Effector memory CD8-positive, alpha-beta T cell (primary cell): ENCODE measurements at places on chromosomes 2 and 18.
A peak's percentile ranks its signal among the peaks of the same experiment; 100 is the strongest.

DNA sequence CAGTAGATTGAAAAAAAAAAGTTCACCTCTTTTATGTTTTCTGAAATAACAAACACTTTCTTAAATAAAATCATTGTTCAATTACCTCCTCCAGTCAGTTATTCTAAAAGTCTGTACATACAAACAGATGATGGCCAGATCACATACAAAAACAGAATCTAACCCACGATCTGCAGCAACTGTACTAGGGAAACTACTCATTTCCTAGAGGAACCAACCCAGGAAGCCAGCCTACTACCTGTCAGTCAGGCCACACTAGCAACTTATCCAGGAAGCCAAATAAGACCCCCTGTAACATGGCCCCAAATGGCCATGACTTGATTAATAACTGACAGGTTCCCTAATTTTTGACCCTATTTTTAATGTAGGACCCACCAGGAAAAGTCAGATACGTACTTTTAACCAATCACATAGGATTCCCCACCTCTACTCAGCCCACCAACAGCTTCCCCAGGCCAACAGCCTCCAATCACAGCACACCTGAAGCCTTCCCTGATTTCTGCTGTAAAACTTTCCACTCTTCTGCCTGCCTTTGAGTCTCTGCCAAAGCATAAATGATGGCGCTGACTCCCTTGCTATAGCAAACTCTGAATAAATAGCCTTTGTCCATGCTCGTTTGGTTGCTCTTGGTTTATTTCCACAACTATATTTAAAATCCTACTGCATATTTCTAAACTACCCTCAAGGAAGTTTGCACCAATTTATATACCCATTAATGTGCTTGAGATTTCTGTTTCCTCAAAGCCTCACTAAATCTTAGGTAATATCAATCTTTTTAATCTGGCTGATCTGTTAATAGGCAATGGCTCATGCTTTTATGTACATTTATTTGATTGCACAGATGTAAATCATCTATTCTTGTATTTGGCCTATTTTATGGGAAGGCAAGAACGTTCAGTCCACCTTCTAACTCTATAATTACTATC, 486.4 kb downstream of the FBXO15 start:
- no peak for DNase-seq

DNA sequence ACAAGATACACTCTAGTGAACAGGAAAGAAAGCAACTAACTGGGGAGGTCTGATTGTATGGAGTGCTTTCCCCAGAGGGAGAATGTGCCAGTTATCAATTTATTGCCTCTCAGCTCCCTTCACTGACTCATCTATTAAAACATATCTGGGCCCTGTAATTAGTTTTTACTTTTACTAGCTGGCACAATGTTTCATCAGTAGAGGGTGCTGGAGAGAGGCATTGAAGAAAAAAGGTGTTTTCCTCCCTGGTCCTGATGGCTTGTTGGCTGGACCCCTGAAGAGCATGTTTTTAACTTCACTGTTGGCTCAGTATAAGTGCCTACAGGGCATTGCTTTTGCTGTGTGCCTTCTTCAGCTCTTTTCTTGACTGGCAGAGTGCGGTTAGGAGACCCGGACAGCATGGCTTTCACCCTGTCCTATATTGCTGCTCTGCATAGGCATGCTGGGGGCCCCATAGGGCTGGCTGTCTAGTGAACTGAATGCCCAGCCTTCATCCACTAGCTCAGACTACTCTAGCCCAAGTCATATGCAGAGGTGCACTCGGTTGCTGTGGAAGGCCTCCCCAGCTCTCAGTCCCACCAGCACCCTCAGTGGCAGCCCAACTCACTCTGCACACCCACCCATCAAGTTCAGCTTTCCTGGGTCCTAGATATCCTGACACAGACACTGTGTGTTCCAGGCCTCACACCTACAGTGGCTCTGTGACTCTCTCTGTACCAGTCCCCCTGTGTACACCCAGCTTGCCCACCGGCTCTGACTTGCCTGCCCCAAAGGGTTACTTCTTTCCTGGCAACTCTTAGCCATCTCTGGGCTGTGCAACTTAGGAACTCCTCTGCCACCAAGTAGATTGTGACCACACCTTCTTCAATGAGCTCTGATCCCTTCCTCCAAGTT, 62.3 kb upstream of the ACYP2 start:
- no peak for DNase-seq

GRCh38 chr2:20983844-20984243, 60.0 kb downstream of the APOB start:
- DNase-seq = no peak

DNA sequence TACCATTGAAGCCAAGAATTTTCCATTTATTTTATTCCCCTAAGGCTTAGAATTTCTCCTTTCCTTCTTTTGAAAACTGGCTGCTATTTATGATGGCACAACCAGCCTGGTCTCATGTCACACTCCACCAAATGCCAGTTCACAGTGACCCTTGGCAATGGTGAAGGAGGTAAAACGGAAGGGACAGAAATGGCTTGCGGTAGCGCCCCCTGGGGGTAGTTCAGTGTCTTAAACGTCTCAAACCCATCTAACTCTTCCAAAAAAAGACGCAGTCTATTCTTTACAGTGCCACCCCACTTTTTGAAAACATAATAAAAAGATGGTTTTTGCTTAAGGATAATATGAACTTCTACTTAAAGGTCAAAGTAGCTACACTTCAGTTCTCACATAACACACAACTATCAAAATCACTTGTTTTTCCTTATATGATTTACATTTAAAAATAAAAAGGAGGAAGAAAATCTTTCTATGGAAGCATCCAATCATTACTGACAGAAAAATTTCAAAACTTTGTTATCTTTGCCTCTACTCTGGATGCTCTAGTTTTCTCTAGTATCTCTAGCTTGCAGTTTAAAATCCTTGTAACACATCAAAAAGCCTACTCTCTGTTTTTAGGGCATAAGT, 28.0 kb downstream of the PNO1 start:
- peak; percentile 44 for DNase-seq

DNA sequence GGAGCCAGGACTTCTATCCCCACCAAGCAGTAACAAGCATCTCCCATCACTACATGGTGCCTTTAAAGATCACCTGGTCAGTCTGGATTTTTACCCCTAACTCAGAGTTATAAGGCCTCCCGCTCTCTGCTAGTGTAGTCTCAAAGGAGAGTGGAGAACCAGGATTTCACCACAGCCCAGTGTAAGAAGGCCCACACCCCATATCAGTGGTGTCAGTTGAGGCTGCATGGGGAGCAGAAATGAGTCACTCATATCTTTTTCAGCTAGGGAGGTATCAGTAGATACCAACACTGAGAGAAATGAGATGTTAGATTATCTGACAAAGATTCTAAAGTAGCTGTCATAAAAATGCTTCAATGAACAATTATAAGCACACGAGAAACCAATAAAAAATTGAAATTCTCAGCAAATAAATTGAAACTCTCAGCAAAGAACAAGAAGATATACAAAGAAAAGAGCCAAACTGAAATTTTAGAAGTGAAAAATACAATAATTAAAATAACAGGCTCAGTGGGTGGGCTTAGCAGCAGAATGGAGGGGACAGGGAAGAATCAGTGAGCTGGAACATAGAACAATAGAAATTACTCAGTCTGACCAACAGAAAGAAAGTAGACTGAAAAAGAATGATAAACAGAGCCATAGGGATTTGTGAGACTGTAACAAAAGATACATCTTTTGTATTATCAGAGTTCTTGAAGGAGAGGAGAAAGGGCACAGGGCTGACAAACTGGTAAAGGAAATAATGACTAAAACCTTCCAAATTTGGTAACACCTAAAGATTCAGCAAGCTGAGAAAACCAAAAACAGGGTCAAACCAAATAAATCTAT, 257.7 kb downstream of the ANAPC1 start:
- no peak for DNase-seq

- no peak for DNase-seq
Observed at GRCh38 chr2:100999995-101000394, 2.1 kb upstream of the RPL31 start.

- DNase-seq = no peak
Observed at GRCh38 chr18:9447334-9447733, 28.0 kb upstream of the RALBP1 start.

GRCh38 chr2:46872902-46873603, 42.6 kb downstream of the MCFD2 start:
- no peak for DNase-seq

DNA sequence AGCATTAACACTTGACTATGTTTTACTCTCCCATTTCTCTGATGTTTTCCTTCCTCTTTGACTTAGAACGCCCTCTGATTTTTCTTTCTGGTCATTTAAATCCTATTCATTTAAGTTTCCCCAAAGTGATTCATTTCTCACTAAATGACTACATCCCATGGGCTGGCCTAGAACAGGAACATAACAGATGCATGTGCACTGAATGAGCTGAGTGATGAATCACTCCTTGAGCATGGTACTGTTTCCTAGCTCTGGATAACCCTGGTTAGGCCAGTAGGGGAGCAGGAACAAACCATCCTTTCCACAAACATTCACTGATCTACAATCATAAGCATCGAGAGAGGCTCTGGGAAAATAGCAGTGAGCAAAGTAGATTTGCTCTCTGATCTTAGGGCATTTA, 221.9 kb upstream of the SETBP1 start:
- DNase-seq = no peak

GRCh38 chr2:204604061-204604460, 58.8 kb downstream of the PARD3B start:
- DNase-seq = no peak

- DNase-seq = no peak
Observed at GRCh38 chr2:42962508-42962953, 170.1 kb upstream of the HAAO start.

DNA sequence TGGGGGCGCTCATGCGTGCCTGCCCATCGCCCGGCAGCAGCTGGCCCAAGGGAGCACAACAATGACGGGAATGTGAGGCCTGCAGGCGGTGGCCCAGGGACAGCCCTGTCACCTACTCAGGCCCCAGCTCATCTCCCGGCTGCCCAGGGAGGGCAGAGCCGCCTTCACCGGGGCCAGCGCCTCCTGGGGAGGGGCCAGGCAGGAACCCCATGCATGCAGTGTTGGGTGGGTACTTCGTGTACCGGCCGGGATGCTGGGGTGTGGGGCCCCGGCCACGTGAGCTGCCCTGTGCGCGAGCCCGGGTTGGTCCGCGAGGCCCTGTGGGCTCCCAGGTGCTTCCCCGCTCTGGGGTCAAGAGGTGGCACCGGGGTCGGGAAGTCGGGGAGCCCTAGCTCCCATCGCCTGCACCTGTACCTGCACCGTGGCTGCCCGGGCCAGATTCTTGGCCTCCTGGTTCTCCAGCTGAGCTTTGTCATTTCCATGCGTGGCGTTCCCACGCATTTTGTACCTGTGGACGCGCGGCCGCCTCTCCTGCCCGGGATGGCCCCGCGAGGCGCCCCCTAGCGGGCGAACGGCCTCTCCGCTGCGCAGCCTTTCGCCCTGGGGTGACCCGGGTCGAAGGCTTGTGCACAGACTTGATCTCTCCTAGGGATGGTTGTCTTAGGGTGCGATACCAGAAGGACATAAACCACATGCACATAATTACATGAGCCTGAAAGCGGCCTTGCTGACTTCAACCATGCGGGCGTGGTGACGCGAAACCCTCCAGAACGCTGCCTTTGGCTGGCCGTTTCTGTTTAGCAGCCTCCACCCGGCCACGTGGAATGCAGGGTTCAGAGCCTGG, 950 bp downstream of the KLHL30 start:
- no peak for DNase-seq

GRCh38 chr18:26863122-26863879, 2.2 kb downstream of the AQP4 start:
- no peak for DNase-seq

- no peak for DNase-seq
Observed at GRCh38 chr2:160124571-160124970, 62.2 kb upstream of the PLA2R1 start.

DNA sequence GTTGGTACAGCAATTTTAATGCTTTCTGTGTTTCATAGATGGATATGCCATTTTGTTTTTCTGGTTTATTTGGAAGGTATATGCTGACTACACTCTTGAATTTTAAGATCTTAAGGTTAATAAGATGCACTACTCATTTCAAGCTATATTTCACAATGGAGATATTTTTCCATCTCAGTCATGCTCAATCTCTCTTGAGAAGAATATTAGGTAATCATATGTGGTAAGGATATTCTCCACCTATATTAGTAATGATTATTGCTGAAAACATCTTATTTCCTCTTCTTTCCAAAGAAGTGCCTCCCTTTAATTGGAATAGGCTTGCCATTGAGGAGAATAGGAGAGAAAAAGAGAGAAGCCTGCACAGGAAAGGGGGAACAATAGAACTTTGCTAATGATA, 40.1 kb downstream of the EPB41L3 start:
- DNase-seq = no peak

- no peak for DNase-seq
Observed at GRCh38 chr2:502831-503230, 174.4 kb downstream of the TMEM18 start.

DNA sequence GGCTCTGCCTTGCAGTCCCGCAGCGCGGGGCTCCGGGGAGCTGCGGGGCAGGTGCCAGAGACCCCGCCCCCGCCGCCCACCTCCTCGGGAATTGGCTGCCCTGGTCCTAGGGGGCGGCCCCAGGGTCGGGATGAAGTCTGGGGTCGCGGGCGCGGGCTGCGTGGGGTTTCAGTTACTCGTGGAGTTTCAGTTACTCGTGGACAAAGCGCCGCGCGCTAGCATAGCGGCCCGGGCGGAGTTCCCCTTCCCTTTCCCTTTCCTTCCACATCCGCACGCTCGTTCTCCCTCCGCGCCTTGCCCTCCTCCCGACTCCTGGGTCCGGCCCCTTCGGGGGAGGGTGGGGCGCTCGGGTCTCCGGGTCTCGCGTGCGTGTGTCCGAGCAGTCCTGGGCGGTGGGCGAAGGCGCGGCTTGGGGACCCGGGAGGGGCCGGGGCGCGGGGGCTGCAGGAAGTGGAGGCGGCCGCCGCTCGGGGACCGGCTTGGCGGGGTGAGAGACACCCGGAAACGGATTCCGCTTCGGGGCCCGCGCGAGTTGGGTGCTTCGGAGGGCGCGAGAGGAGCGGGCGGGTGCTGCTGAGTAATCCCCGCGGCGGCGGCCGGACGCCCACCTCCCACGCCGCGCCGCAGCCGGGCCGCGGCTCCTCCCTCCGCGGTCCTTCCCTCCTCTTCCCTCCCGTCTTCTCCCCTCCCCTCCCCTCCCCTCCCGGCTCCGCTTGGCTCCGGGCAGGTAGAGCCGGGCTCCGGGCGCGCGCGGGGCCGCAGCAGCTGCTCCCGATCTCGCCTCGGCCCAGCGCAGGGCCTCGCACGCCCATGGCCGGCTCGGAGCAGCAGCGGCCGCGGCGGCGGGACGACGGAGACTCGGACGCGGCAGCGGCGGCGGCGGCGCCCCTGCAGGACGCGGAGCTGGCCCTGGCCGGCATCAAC, at the start of gene TTC39C:
Gene TTC39C (plus strand): TSS at position 693 of the 924 bp plus-strand sequence. CDS start 118 bp downstream, at position 811.
- peak; percentile 84 for DNase-seq

DNA sequence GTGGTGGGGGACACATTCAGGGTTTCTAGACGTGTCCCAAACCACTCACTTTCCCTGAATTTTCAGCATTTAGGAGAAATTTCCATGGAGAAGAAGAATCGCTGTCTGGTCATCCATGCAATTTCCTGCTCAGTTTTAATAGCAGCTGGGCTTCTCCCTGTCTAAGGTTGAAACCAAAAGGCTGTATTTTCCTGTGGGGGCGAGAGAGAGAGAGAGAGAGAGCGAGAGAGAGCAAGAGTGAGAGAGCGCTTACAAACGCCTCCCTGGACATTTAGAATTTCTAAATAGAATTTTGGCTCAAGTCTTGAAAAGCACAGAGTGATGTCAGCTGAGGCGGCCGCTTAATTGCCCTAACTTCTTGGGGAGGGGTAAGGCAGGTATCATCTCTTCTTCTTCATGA, 110.8 kb downstream of the SETBP1 start:
- no peak for DNase-seq

- DNase-seq = no peak
Observed at GRCh38 chr2:110107092-110108079, 8.2 kb downstream of the MALL start.
